Erythroblast (primary cell): ENCODE measurements at places on chromosomes 2 and 18.

GRCh38 chr2:9897331-9897737, 54.1 kb downstream of the TAF1B start:
- DNase-seq: peak; percentile 83

DNA sequence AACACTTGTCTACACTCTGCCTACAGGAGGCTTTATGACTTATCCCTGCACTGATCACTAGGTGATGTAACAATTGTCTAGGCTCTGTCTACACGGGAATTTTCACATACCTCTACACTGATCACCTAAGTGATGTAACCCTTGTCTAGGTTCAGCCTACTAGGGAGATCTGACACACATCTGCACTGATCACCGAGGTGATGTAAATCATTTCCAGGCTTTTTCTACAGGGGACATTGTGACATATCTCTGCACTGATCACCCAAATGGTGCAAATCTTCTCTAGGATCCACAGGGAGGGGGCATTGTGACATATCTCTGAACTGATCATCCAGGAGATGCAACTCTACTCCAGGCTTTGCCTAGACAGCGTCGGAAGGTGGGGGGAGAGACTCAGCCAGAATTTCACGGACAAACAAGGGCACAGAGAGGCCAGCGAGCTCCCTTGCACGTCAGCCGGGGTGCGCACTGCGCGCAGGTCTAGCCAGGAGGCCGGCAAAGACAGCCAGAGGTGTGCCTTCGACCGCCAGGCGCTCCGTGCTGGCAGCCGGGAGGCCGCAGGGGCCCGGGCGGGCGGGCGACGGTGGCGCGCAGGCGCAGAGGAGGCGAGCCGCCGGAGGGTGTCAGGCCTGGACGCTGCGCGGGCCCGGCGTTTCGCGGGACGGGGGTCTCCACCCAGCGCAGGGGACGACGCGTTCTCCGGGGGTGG, 46.9 kb upstream of the USP14 start:
- no peak for DNase-seq

DNA sequence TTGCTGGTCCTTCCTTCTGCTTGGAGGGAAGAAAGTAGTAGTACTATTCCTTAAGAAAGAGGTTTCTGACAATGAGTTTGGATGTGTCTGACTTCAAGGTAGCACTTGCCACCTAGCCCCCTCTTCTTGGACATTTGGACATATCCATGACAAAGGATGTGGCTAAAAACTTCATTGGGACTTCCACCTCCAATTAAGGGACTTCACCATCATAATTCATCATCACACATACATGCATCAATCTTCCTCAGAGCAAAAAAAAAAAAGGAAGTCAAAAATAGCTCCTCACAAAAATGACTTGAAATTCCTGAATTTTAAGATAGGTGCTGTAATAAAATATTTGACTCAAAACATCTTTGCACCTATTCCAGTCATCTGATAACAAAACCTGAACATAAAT, 23.4 kb upstream of the PEX13 start:
- DNase-seq: no peak

DNA sequence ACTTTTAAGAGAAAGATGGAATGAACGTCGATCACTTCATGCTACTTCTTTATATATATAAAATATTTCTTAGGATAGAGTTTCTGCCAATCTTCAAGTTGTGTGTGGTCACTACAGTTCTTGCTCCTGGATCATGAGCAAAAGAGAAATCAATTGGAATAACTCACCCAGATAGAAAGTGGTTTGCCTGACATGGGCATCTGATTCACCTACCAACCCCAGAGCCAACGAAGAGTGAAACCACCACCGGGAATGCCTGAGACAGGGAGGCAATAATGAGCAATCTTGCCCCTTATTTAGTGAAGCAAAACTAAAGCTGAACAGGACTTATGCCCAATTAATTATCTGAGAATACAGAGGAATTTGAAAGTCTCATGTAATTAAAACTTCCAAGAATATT, 250.2 kb upstream of the REG3G start:
- DNase-seq: no peak

- no peak for DNase-seq
Measured at GRCh38 chr2:67823726-67824125, 239.1 kb downstream of the C1D start.

DNA sequence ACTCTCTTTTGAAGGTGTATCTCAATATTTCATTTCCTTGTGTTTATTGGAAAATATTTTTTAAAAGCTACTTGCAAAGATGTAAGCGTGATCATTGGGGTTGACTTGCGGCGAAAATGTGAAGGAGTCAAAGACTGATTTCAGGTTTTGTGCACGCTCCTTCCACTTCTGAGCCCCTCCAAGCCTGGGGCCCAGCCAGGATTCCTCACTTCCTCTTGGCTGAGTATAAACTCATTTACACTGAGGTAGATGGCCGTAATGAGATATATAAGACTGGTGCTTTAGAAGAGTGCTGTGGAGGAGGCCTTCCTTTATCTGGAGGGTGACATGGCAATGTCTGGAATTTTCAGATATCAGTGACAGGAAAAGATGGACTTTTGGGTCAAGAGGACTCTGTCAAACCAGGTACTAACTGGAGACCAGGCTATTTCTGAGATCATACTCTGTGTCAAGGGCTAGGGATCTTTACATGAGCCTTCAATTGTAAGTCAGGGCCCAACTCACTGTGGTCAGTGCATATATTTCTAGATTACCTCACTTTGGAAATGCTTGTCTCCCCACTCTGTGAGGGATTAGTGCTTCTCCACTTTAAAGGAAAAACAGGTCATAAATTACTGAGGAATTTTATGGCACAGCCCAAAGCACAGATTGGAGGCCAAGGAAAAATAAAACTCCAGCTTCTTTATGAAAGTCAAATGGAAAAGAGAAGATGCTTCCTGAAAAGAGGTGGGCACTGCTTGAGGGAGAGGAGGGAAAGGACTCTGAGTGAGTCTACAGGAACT, 22.8 kb downstream of the PRKCE start:
- DNase-seq: no peak

GRCh38 chr2:160343404-160343803, 143.3 kb upstream of the ITGB6 start:
- DNase-seq: no peak

GRCh38 chr18:58863539-58864145, 1.0 kb upstream of the ZNF532 start:
- peak; percentile 62 for DNase-seq

DNA sequence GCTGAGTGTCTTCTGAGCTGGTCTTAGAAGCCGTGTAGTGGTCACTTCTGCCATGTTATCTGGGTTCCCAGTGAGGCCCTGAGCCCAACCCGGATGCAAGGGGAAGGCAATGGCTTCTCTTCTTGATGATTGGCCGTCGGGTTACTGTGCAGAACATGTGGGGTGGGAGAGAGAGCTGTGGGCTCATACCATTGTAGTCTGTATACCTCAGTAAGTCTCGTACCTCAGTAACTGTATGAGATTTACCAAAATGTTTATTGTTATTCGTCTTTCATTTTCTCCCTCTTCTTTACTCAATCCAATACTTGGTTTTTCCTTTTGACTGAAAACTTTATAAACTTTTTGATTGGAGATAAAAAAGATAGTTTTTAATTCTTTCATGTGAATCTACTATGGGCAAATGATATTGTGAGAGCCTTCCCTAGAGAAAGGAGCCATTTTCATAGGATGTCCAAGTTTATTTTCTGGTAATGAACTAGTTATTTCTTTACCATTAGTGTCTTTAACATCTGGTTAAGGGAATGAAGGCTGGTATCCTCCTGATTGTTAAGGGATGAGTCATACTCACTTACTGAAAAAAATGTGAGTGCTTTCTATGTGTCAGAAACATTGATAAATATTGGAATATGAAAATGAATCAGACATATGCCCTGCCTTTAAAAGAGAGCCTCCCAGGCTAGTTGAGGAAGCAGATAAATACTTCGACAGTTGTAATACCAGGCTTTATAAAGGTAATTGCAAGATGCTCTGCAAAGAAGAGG, 129.9 kb downstream of the PRPF40A start:
- DNase-seq: peak; percentile 53

- DNase-seq: no peak
Measured at GRCh38 chr2:232240906-232241305, 137.6 kb upstream of the ALPP start.

- no peak for DNase-seq
Measured at GRCh38 chr2:82317012-82317411, 2012.5 kb upstream of the LRRTM1 start.

GRCh38 chr18:48300463-48300961, 108.7 kb downstream of the ZBTB7C start:
- DNase-seq: no peak

DNA sequence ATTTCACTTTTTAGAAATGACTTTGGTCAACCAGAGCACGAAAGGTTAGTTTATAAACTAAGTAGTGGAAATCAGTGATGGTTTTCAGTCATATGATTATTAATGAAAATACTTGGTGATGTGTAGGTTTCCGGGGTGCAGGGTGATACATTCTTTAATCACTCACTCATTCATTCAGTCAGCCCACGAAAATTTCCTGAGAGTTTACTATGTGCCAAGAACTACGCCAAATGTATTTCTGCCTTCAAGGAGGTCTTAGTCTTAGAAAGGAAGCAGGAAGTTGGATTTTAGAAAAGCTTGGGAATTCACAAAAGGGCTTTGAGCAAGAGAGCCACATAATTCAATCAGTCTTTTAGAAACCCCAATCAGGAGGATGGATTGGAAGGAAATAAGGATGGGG, 543.6 kb downstream of the PLCL1 start:
- DNase-seq: no peak

- DNase-seq: no peak
Measured at GRCh38 chr18:50651334-50651733, 91.4 kb downstream of the MAPK4 start.

- no peak for DNase-seq
Measured at GRCh38 chr2:54740333-54740732, 16.9 kb downstream of the EML6 start.

- peak; percentile 66 for DNase-seq
Measured at GRCh38 chr18:55489034-55489986, 98.7 kb downstream of the TCF4 start.

DNA sequence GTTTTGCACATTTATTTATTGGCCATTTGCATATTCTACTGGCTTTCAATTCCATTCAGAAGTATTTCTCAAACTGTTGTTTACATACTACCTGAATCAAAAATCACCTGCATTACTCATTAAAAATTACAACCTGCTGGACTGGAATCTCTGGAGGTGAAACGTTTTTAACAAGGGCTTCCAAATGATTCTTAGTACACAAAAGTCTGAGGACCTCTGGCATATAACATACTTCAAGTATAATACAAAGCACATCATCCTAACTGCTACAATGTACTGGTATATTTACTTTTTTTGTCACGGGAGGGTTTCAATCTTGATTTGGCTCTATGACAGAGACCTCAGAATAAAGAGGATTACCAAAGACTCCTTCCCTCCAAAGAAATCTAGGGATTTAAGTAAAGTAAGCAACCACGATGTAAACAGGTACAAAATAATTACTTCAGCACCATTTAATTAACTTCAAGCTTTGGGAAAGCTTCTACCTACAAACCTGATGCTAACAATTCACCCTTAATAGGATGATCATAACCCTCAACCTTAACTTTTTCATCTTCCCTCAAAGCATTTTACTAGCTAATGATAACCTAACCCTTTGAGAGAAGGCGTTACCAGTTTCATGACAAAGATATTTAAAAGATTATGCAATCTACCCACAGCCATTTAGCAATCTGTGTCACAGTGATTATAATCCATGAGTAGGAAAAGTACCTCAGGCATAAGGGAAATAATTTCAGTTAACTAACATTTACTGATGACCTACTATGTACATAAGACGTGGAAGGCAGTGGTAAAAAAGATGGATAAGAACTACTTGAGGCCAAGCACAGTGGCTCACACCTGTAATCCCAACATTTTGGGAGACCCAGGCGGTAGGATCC, 24.7 kb downstream of the ATAD2B start:
- DNase-seq: peak; percentile 9

DNA sequence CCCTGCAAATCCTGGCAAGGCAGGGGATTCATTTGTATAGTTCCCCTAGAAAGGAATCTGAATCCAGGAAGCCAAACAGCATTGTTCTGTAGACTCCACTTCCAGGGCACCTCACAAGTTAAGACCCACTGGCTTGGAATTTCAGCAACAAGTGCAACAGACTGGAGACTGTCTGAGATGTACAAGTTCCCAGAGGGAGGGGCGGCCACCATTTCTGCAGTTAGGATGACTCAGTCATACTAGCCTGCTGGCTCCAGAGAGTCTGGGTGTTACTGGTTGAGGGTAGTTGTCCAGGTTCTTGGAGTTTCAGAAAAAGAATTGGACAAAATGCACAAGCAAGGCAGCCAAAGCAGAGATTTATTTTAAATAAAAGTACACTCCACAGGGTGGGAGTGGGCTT, 384.2 kb downstream of the DSC3 start:
- DNase-seq: no peak

- DNase-seq: no peak
Measured at GRCh38 chr2:163306647-163307046, 429.2 kb downstream of the FIGN start.

GRCh38 chr2:34029073-34029472, 430.0 kb upstream of the FAM98A start:
- DNase-seq: no peak

DNA sequence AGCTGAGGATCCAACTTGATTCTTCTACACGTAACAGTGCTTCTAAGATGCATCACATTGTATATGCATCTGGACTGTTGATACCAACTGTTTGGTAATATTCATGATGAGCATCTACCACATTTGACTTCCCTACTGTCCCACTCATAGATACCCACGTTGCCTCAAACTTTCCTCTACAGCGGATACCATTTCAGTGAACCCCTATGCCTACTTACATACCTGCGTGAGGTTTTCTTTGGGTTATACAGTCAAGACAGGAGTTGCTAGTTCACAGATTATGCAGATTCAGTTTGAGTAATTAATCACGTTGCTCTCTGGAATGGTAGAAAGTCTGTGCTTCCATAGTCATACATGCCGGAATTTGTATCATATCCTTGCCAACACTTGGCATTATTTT, 40.0 kb downstream of the EPC2 start:
- DNase-seq: no peak

GRCh38 chr18:68817584-68817983, 19.7 kb downstream of the CCDC102B start:
- DNase-seq: no peak

- DNase-seq: peak; percentile 53
Measured at GRCh38 chr18:79211844-79212243, 142.7 kb downstream of the ATP9B start.

DNA sequence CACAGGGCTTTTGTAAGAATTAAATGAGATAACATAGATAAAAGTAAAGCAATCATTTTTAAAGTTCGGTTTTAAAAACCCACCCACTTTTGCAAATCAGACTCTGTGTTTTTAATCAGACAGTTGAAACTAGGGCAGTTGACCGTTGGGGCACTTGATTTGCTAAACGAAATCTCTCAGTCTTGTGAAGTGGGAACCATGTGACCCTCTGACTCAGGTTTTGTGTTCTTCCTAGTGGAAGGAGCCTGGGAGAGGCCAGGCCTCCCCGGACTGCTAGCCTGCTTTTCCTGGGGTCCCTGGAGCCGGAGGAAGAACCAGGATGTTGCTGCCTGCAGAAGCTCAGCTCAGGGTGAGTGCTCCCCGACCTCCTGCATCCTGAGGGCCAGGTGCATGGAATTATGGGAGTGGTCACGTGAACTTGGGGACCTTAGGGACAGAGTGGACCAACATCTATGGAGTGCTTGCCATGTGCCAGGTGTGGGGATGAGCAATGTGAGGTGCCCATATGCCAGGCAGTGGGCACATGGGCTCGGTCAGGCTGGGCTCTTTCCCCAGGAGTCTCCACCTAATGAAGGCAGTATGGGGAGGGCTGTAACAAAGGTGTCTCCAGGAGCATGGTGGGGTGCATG, 3.9 kb downstream of the C2orf72 start:
- DNase-seq: no peak
